ENCODE measurements at places on chromosomes 7 and 10.

- DNase-seq: no peak
Observed at GRCh38 chr10:37885850-37886249, 28.4 kb upstream of the ZNF248 start.

DNA sequence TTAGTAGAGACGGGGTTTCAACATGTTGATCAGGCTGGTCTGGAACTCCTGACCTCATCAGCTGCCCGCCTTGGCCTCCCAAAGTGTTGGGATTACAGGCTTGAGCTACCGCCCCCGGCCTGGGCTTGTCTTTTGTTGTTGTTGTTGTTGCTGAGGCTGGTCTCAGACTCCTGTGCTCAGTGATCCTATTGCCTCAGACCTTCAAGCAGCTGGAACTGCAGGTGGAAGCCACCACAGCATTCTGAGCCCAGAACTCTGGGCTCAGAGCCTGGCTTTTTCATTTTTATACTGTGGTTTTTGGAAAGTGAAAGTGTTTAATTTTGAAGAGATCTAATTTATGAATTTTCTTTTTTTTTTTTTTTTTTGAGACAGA is 16.2 kb upstream of the DNAJB6 start:
- DNase-seq: no peak

DNA sequence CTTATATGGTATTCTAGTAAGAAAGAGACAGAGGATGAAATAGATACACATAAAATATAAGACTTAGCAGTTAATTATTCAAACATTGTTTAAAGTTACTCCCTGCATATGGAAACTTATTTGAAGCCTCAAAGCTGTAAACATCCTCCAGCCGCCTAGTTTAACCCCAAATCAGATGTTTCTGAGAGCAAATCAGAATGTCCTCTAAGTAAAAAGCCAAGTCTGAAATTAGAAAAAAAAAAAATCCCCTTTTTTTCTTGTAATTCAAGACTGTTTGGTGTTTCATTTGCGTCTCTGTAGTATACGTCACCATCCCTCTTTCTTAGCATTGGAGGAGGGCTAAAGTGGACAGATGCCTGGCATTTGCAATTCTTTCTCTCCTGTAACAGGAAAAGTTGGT is 46.4 kb downstream of the TMEM26 start:
- no peak for DNase-seq

GRCh38 chr7:539731-540411 is 20.2 kb upstream of the PDGFA start:
- no peak for DNase-seq

DNA sequence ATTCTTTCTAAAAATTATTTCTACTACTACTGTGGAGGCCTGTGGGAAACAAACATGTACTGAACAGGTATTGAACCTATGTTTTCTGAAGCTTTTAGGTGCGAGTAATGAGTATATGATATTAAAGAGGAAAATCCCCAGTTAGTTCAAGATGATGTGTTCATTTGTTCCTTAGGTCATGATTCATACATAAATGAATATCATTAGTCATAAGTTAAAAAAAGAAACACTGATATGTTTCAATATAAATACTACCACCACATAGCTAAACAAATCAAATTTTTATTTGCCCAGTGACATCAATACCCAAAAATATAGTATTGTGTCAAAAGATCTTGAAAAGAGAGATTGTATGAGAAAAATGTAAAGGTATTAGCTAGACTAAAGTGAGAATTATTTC is 210.7 kb upstream of the GNAI1 start:
- DNase-seq: no peak

- DNase-seq: no peak
Observed at GRCh38 chr10:110859973-110860376, 11.8 kb upstream of the PDCD4 start.

- no peak for DNase-seq
Observed at GRCh38 chr7:24713850-24714675, 43.2 kb downstream of the GSDME start.

- no peak for DNase-seq
Observed at GRCh38 chr10:13161857-13162271, 506 bp downstream of the MCM10 start.

- no peak for DNase-seq
Observed at GRCh38 chr7:102147008-102147407, 139.7 kb upstream of the SH2B2 start.

GRCh38 chr10:78856421-78856820 is 212.3 kb upstream of the ZMIZ1 start:
- DNase-seq: no peak

GRCh38 chr7:67406976-67407375 is 410.3 kb downstream of the TYW1 start:
- DNase-seq: no peak

GRCh38 chr7:28155019-28155660 is 25.5 kb downstream of the JAZF1 start:
- DNase-seq: no peak

DNA sequence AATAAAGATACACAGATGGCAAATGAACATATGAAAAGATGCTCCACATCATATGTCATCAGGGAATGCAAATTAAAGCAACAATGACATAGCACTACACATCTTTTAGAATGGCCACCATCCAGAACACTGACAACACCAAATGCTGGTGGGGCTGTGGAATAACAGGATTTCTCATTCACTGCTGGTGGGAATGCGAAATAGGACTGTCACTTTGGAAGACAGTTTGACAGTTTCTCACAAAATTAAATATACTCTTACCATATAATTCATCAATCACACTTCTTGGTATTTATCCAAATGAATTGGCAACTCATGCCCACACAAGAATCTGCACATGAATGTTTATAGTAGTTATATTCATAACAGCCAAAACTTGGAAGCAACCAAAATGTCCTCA is 68.2 kb downstream of the NPSR1 start:
- DNase-seq: no peak

DNA sequence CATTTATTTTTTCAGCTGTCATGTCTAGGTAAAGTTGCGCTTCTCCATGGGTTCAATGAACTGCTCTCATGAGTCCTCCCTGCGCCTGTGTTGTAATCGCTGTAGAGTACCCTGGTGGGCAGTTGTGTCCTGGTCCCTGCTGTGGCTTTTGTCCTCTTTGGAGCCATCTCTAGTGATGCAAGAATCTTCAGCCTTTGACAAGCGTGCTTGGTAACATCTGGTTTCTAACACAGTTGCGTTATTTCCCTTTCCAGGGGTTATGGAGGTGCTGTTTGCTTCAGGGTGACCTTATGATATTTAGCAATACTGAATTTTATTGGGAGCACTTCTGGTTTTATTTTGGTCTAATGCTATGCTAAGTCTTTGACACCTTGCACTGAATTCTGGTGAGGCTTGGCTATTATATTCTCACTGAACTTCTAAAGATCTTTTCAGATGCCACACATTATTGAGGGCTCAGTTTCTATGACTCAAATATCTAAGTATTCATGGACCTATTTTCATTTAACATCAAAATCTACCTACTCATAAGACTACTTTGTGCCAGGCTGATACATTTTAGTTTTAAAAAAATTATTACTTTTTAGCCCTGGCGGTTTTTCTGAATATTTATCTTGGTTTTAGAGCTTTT is 88.6 kb downstream of the FANK1 start:
- DNase-seq: no peak

DNA sequence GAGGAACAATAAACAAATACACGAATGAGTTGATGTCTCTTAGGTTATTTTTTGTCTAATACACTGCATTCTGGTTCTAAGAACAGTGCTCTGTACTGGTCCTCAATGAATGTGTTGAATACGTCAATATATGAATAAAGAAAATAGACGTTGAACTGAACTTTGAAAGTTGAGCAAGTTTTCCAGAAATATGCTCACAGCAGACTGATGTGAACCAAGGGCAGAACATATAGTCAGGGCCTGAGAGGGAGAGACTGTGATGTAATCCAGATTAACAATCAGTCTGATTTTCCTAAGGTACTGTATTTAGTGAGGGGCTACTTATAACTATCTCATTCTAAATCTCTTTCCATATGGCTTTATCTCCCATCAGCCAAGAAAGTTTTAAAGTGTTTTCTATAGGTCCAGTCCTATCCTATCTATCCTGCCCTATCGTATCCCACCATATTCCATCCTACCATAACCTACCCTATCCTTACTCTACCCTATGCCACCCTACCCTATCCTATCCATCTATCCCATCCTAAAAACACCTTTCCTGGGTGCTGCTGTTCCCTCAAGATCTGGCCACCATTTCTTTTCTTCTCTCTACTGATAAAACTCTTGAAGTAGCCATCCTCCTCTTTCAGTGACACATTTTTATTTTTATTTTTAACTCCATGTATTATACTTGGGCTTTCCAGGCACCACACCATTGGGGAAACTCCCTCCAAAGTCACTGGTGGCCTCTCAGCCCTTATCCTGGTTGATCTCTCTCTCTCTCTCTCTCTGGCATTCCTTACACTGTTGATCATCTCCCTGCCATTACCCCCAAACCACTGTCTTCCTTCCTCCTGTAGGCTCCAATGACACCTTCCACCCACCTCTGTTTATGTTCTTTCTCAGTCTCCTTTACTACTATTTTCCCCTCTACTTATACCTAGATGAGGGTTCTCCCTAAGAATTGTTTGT is 212.3 kb upstream of the SLC26A5 start:
- DNase-seq: no peak

- no peak for DNase-seq
Observed at GRCh38 chr7:44486001-44486400, 4.5 kb downstream of the NUDCD3 start.
